ENCODE measurements at places on chromosomes 7 and 10. TPM values are rescaled to one million over a fixed set of nuclear protein-coding genes. Genes with fewer than 3 reads are reported as not detected.

Gene NKX2-3
- total RNA-seq, result not detected

Gene KCNMA1
- total RNA-seq, result 8.9 TPM

Gene ENTPD1
- 36.6 TPM for total RNA-seq

Gene ITGA8
- 22.1 TPM for total RNA-seq

Gene TAS2R41
- total RNA-seq, result not detected

All from kidney (tissue), 22 donors.